ENCODE measurements at places on chromosomes 7 and 10. TPM values are rescaled to one million over a fixed set of nuclear protein-coding genes. Genes with fewer than 3 reads are reported as not detected.

Gene BTBD16
- total RNA-seq: not detected

Gene MRC1
- 0.05 TPM for total RNA-seq

Gene TMEM196
- total RNA-seq: not detected

Gene SDHAF3
- total RNA-seq: 21.8 TPM

Gene PBLD
- 1.3 TPM for total RNA-seq

Gene LIPM
- not detected for total RNA-seq

Gene PIP
- total RNA-seq: not detected

Gene AOAH
- 2.6 TPM for total RNA-seq

Gene CLRN3
- not detected for total RNA-seq

Gene MKI67
- total RNA-seq: 241 TPM

Gene SNX13
- total RNA-seq: 19.8 TPM

Gene PSMG3
- 48.1 TPM for total RNA-seq

Gene PANK1
- total RNA-seq: 2.1 TPM

Gene SRRT
- 209 TPM for total RNA-seq

Gene IDI2
- total RNA-seq: not detected

Data from activated CD4-positive, alpha-beta memory T cell treated with anti-CD3 and anti-CD28 coated beads for 36 hours (primary cell).